ENCODE measurements at places on chromosomes 2 and 18. TPM values are rescaled to one million over a fixed set of nuclear protein-coding genes. Genes with fewer than 3 reads are reported as not detected.

DNA sequence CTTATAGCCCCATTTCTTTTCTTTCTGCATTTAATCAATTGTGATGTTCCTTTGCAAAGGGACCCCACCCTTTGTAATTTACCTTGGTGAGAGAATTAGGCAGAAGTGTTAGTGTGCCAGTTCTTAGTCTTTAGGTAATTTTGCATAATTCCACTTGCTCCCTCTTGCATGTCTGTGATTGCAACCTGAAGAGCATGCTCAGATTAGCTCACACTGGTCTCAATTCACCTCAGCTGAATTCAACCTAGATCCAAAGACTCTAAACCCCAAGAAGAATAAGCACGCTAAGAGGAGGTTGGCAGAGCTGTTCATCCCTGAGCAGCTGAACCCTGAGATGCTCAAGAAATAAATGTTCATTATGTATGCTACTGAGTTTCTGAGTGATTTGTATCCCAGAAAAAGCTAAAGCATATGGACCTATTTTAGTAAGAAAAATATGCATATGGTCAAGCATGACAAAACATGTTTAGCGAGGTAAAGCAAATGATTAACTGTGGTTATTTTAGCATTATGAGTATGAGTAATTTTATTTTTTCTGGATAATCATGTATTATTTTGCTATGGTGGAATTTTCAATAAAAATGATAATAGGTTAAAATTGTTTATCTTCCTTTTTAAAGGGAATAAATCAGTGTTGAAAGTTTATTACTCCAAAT, 299.2 kb upstream of the ZSWIM2 start:
- DNase-seq: no peak

GRCh38 chr2:234291765-234292204, 205.1 kb downstream of the ARL4C start:
- DNase-seq: no peak

DNA sequence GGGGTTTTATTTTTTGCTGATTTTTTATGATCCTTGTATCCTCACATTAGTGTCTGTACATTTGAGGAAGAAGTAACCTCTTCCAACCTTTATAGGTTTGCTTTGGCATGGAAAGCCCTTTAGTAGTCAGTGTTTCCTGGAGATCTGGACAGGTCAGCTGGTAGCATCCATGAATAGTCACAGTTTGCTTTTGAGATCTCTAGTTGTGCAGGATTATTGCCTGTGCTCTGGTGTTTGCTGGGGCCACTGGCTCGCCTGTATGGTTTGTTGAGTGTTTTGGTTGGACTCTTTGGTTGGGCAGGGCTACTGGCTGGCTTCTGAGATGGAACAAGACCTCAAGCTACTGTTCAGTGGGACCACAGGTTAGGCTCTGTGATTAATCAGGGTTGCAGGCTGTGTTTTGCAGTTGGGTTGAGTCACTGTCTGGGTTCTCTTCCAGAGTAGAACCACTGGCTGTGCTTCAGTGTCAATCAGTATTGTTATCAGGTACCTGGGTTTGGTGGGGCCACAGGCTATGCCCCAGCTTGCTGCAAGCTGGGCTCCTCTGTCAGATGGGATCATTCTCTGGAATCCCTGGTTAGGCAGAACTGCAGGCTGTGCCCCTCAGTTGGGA, 20.0 kb downstream of the SP140L start:
- DNase-seq: no peak

Gene INHBB
- not detected for total RNA-seq

Gene SYT4
- total RNA-seq: not detected

GRCh38 chr2:143949121-143949848, 570.6 kb downstream of the ZEB2 start:
- no peak for DNase-seq

Gene CACNB4
- 0.86 TPM for total RNA-seq

Gene OSBPL6
- total RNA-seq: not detected

Measured in activated B cell treated with CpG ODN at 0.5 μM for 24 hours (primary cell).